ENCODE measurements at places on chromosomes 16 and 17.

GRCh38 chr17:72588561-72588960 lies 467.7 kb downstream of the SOX9 start:
- peak; percentile 27 for DNase-seq

- DNase-seq: peak; percentile 80
Measured at GRCh38 chr16:53052519-53053501, at the start of gene CHD9NB. Gene CHD9NB, minus strand, starts transcription at chr16:53052897. Its CDS starts 8,739 bp downstream, at chr16:53044158.

DNA sequence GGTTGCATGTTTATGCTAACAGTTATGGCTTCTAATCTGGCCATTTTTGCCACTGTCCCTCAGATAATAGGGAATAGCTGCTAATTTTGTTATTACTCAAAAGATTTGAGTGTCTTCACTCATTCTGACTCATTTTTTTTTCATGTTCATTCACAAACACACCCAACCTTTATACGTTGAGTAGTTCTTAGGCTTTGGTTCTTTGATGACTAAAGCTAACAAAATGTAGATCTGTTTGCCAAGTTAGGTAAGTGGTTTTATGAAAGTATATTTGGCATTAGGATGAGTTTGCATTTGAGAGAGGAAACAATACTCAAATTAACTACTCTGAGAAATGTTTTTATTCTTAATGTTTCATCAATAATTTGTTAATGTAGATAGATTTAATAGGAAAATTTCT lies 3.6 kb downstream of the MAP2K4 start:
- DNase-seq: no peak

GRCh38 chr16:87744750-87745514 lies 20.9 kb downstream of the KLHDC4 start:
- DNase-seq: peak; percentile 80

DNA sequence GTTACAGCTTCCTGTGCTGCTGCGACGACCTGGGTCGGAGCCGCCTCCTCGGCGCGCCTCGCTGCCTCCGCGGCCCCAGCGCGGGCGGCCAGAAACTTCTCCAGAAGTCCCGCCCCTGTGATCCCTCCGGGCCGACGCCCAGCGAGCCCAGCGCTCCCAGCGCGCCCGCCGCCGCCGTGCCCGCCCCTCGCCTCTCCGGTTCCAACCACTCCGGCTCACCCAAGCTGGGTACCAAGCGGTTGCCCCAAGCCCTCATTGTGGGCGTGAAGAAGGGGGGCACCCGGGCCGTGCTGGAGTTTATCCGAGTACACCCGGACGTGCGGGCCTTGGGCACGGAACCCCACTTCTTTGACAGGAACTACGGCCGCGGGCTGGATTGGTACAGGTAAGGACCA lies 746 bp downstream of the HS3ST2 start:
- DNase-seq: no peak

DNA sequence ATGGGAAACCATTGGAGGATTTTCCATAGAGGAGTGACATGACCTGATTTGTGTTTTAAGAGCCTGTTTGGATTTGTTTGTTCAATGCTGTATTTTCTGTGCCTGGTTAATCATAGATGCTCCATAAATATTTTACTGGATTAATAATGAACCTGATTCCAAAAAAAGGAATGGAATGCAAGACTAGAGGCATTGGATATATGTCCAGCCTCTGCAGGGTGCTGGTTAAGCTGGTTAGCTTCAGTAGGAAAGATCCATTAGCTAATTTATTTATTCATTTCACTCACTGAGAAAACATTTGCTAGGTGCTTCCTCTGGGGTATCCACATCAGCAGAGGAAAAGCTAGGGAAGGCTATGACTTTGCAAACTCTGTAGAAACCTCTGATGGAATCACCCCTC lies 57.7 kb downstream of the SHISA9 start:
- no peak for DNase-seq

DNA sequence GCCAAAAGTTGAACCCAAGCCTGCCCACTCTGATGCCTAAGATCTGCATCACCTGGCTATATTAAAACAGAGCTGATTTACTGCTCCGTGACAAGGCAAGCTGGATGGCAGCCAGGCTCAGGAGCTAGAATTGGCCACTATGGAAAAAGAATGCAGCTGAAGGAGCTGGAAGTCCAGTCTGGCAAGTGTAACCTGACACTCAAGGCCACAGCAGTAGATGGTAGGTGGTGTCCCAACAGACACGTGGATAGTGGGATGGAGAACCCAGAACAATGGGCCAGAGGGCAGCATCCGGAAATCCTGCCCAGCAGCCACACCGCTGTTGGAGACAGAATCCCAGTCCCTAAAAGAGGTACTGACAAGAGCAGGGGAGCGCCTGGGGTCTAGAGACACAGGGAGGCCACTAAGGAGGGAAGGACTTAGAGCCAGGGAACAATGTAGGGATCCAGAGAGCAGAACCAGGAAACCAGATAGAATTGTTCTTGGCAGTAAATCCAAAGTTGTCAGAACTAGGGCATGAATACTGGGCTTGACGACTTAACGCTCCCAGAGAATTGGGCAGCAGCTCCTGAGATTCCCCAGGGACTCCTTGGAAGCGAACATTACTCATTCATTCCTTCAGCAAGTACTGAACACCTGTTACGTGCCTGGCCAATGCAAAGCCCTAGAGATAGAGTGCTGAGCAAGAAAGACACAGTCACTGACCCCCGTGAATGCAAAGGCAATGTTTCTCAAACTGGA lies 85.7 kb downstream of the CDYL2 start:
- no peak for DNase-seq

All from colonic mucosa (tissue), 4 donors.